ENCODE measurements at places on chromosomes 7 and 10.

DNA sequence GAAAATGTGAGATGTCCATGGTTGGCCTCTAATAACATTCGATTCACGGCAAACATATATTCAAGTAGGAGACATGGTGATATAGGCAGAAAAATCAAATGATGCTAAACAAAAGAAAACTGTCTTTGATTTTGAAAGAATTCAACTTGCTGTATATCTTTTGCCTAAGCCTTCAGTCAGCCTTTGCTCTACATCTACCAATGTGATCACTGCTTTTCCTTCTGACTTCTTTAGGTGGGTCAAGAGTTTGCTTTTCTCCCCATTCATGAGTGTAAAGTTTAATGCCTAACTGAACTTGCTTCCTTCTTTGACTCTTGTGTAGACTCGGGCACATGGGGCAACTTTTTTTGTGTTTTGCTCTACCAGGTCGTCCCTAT lies 417 bp upstream of the HIF1AN start:
- DNase-seq, result no peak

DNA sequence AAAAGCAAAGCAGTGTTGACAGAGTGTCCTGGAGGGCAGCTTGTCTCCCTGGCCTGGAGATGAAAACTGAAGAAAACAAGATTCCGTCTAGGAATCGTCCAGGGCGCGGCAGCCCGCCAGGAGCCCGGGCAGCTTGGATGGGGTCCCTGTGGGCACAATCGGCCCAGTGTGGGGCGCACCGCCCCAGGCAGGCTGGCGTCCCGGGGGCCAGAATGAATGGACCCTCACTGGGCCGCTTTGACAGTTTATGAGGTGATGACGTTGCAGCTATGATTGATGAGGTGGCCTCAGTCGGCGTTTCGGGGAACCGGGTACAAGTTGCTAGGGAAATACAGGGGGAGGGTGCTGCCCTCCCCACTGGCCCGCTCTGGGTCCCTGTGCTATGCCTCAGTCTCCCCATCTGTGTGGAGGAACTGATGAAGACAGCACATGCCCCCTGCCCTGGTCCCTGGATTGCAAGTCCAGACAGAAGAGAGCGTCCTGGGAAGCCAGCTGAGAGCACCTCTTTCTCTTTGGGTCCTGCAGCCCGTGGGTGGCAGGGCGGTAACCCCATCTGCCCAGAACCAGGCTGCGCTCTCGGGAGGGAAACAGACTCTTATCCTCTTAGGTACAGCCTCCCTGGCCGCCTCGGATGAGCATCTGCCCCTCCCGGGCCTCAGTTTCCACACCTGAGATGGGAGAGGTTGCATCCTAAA lies 131.3 kb downstream of the LHPP start:
- no peak for DNase-seq

GRCh38 chr10:80460399-80461207 lies 6.5 kb downstream of the TSPAN14 start:
- no peak for DNase-seq

DNA sequence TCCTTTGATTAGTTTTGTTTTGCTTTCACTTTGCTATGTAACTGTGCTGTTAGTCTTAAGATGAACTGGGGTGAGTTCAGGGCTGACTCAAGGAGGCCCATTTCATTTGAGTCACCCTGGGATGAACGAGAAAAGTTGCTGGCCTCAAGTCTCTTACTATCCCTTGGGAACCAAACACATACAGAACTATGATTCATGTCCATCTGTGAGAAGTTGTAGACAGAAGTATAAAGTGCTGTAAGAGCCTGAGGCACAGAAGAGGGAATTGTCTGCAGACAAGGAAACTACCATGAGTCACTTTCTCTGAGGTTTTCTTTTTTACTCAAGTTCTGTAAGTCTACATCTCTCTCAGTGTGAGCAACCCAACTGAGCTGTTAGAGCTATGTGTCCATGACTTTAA lies 179.8 kb upstream of the CSTF2T start:
- no peak for DNase-seq

- no peak for DNase-seq
Measured at GRCh38 chr7:44114586-44115310, 8.6 kb downstream of the POLD2 start.

- DNase-seq, result no peak
Measured at GRCh38 chr7:142838461-142839213, 16.2 kb upstream of the EPHB6 start.

DNA sequence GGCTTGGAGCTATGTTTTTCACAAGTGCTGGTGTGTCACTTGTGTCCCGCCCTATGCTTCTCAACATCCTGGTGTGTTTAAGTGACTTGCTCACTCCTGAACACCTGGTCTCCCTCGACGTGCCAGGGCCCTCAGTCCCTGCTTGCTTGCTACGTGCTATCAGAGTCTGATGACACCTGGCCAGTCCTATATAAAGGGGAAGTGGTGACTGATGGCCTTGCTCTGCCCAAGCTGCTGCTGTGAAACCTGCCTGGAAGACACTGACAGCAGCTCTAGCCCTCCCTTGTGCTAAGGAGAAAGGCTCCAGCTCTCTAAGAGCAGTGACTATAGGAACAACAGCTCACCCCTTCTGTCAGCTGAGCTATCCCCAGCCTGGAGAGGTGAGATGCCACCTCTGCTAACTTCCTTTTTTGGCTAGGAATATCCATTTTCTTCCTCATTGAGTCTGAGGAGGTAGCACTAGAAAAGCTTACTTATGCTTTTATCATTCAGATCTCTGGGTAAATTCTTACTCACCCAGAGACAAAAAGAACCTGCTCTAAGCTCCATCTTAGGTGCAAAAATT lies 77.2 kb upstream of the PLXNA4 start:
- DNase-seq, result no peak

DNA sequence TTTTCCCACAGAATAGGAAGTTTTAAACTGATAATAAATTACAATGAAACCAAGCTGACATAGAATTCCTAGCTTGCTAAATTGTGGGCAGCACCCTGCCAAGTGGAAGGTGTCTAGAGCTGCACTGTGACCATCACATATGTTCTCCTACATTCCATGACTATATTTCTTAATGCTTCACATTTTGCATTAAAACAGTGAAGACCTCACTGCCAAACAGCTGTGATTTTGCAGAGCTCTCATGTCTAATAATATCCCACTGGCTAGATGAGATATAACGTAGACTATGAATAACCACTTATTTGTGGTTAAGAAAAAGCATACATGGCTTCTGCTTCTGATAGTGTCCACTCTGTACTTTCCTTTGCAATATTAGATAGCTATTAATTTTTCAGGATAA lies 228.3 kb upstream of the TEX47 start:
- no peak for DNase-seq

DNA sequence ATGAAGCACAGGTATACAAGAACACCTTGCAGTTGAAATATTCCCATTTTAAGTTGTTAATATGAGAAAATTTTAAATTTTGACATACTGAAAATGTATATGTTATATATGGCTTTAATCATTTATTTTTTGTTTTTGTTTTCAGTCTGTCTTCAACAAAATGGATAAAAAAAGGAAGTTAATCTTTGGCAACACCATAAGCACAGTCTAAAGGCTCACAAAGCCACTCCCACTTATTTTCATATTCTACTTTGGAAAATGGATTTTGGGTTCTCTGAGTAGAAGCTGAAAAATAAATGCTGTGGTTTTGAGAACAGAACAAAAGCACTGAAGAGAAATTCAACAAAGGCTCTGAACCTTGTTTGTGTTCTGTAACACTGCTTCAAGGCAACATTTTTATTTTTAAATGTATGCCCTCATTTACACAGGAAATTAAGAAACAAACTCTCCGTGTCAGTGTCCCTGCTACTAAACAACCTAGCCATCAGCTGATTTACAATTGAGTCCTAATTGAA lies 81.3 kb upstream of the LRRN3 start:
- no peak for DNase-seq

DNA sequence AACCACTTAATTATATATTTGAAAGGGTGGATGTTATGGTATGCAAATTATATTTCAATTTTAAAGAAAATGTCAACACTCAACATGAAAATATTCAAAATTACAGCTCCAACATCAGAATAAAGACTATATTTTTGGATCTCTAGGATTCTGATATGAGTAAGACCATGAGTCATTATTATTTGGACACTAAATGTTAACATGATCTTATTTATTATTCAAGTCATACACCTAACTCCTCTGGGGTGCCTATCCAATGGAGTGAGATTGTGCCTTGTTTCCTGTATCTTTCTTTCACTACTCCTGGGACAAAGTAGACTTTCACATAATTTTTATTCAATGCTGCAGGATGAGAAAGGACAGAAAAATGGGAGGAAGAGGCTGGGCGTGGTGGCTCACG lies 135.2 kb upstream of the PRSS1 start:
- DNase-seq, result no peak

Data from stimulated activated CD4-positive, alpha-beta T cell treated with anti-CD3 and anti-CD28 coated beads, Interleukin-15, amount 100 ng/mL, for 1 hour (primary cell).